Fibroblast of villous mesenchyme (primary cell): ENCODE measurements at places on chromosomes 2 and 18. TPM values are rescaled to one million over a fixed set of nuclear protein-coding genes. Genes with fewer than 3 reads are reported as not detected.

Gene EMILIN2
- 16.4 and 24.8 TPM in 2 replicates for total RNA-seq

Gene PLGLB1
- total RNA-seq = 0.32 and 3.0 TPM in 2 replicates

Gene KLHL41
- 0.32 and 0.43 TPM in 2 replicates for total RNA-seq

Gene FEV
- total RNA-seq = not detected in 2 replicates

Gene SAG
- total RNA-seq = not detected in 2 replicates

Gene RGPD3
- 0.32 and 0.43 TPM in 2 replicates for total RNA-seq

Gene MREG
- 1.3 and 4.3 TPM in 2 replicates for total RNA-seq

Gene ACADL
- total RNA-seq = not detected in 2 replicates

Gene ATOH8
- 6.8 and 9.1 TPM in 2 replicates for total RNA-seq

GRCh38 chr2:158232476-158232875 lies 130.8 kb downstream of the UPP2 start:
- DNase-seq = peak; percentile 5

GRCh38 chr2:120312860-120313694 lies 32.9 kb upstream of the INHBB start:
- peak; percentile 84 for DNase-seq

DNA sequence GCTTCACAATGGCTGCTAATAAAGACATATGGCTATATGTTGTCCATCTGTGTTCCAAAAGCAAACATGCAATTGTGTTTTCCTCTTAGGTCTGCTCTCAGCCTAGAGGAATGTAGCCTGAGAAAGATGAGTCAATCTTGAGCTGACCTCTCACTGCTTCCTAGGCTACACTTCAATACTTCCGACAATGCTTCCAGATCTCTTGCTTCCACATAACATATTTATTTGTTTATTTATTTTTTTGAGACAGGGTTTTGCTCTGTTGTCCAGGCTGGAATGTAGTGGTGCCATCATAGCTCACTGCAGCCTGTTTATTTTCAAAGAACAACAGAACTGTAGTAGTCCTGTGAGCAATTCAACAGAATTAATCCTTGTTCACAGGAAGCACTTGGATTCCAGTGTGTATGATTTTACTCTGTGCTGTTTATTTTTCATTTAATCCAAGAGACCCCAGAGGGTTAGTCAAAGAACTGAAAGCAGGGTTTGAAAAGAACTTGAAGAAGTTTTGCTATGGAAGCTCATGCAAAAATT lies 437.9 kb downstream of the TXNL1 start:
- peak; percentile 33 for DNase-seq

DNA sequence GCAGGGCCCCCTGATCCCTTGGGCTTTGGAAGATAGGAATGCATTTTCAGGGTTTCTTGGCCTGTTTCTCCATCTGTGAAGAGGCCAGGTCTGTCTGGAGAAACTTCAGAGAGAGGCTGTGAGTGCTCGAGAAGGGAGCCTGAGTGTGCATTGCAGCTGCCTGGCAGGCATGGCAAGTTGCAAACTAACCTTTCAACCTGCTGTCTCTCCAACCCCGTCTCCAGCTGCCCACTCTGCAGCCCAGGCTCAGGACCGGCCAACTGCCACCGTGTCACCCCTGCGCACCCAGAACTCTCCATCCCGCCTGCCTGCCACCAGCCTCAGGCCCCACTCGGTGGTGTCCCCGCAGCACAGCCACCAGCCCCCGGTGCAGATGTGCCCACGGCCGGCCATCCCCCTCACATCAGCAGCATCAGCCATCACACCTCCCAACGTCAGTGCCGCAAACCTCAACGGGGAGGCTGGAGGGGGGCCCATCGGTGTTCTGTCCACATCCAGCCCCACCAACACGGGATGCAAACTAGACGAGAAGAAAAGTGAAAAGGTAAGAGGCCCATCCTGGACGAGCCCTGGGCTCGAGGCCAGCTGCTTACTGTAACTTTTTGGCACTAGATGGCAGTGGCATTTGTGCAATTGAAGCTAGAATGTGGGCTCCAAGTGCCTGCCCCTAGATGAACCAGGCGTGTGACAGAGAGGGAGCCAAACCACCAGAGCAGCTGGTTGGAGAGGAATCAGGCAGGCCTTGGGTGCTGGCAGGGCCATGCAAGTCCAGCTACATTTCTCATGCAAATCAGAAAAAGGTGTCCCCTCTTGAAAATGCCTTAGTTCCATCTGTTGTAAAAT lies 164.6 kb downstream of the SEPTIN10 start:
- no peak for DNase-seq

DNA sequence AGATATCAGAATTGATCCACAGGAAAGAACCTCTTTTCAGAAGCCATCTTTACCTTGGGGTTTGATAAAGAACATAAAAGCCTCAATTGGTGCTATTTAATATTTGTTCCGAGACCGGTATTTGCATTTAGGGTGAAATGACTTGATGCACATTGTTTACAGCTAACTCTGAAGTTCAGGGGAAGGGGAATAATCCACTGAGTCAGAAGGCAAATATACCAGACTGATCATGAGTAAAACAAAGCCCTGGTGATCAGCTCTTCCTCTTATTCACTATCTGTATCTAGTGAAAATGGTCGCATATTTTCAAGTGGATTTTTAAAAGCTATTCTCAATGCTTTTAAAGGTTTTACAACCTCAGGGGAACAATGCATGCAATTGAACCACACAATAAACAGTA lies 53.0 kb upstream of the ATP8B1 start:
- DNase-seq = no peak

- DNase-seq = no peak
Observed at GRCh38 chr2:219901155-219901554, 273.7 kb downstream of the SLC4A3 start.

DNA sequence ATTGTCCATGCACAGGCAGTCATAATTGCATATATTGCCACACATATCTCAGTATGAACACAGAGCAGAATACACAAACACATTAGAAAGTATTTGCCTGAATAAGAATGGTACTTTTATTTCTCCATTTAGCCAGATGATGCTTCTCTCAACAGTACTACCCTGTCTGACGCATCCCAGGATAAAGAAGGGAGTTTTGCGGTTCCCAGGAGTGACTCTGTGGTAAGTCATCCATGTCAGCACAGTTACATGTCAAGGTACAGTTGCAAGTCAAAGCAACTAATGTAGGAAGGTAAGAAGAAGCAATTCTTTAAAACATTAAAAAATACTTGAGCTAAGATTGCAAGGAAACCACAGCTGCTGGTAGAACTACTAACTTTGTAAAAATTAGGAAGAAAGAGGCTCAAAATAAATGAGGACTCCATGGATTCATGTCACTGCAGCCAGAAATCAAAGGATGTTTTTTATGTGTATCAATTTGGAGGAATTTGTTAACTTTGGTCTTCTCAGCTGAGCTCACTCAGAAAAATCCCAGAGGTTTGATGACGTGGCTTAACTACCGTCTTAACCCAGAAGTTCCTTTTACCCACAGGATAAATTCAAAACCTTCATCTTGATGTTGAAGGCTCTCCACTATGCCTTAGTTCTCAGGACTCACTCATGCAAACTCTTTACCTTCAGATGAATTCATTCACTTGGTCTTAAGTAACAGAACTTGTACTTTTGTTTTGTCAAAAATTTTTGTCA lies 130.3 kb downstream of the ARHGAP28 start:
- no peak for DNase-seq

GRCh38 chr18:8615397-8616027 lies 6.3 kb downstream of the RAB12 start:
- DNase-seq = peak; percentile 95

GRCh38 chr2:100365434-100365833 lies 43.1 kb upstream of the LONRF2 start:
- peak; percentile 70 for DNase-seq

DNA sequence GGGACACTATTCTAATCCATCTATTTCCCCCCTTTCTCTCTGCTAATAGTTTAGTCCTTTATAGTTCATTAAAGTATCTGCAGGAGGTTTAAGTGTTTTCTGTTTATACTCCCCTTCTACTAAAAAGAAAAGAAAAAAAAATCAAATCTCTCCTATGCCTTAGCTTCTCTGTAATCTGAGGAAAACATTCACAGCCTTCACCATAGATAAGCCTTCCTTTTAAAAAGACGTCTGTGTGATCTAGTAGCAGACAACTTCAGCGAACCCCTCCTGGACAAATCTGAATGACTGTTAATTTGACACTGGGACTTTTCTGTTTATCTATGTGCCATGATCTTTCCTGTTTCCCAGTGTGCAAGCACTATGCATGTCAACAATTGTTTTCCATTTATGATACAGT lies 70.4 kb upstream of the CDH19 start:
- DNase-seq = no peak

- DNase-seq = no peak
Observed at GRCh38 chr18:32454593-32454992, 16.1 kb downstream of the GAREM1 start.

DNA sequence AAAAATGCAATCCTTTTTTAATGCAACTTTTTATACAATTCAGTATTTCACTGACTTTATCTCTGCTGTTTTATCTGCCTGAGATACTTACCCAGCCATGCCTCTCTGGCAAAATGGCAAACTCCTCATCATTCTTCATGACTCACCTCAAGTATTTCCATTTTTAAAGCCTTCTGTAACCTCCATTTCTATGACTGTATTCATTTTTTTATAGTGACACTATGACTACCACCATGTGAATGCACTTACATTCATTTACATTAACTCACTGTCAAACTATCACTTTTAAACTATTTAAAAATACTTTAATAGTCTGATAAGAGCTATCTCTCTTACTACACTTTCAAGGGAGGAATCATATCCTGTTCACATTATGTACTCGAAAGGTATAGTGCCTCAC lies 99.4 kb upstream of the SCN7A start:
- DNase-seq = peak; percentile 2

- DNase-seq = peak; percentile 72
Observed at GRCh38 chr2:156430980-156431358, 5.2 kb upstream of the GPD2 start.

- DNase-seq = no peak
Observed at GRCh38 chr18:79026491-79026890, 42.7 kb upstream of the ATP9B start.

GRCh38 chr18:26457611-26458353 lies 90.6 kb downstream of the KCTD1 start:
- DNase-seq = no peak

GRCh38 chr2:56565143-56565542 lies 381.4 kb downstream of the CCDC85A start:
- peak; percentile 55 for DNase-seq

DNA sequence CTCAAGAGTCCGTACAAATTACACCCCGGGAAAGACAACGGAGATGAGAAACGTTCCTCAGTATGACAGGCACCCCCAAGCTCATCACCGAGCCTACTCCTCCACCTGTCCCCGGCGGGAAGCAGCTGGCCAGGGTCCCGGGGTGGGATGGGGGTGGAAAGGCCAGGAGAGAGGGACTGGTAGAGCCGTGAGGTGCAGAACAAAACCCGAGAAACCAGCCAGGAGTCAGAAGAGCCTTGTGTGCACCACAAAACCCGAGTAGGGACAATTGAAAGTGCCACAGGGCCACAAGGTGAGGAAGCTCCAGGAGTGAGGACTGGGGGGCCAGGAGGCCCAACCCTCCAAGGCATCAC lies 75.5 kb upstream of the SALL3 start:
- no peak for DNase-seq

GRCh38 chr18:12011957-12012549 lies 30.7 kb downstream of the IMPA2 start:
- peak; percentile 38 for DNase-seq

DNA sequence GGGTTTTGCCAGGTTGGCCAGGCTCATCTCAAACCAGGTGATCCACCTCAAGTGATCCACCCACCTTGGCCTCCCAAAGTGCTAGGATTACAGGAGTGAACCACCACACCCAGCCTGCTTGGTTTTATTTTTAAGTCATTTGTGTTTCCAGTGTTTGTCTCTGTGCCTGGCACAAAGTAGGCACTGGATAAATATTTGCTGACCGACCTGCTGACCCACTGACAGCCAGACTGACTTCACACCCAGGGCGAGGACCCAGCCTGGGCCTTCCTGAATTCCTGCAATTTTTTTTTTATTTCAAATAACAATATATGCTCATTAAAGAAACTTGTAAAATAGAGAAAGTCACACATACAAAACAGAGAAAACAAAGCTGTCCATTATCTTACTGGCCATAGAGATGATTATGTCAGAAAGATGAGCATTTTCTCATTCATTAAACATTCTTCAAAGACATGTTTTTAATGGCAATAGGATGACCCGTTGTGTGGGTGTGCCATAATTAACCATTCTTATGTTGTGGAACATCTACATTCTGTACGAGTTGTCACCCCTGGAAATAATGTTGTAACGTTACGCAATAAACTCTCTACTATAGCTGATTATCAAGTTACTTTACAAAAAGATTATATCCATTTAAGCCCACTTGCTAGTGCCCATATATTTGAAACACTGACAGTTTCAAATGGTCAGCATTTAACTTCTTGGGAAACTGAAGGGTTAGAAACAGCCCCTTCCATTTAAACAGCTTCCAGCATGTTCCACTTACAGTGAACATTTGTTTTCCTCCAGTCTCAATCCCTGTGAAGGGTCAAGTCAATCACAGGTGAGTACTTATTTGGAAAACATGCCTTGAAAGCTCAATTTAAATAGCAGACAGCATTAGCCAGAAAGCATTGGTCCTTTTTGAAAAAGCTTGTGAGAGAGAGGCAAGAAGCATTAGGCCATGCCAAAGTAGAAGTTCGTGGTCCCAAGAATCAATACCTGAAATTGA lies 25.7 kb upstream of the GATA6 start:
- DNase-seq = no peak

GRCh38 chr18:11908182-11909060 lies at the start of gene MPPE1:
Gene MPPE1, minus strand, starts transcription at chr18:11908317. Its CDS starts 11,053 bp downstream, at chr18:11897264.
- DNase-seq = peak; percentile 87

- DNase-seq = no peak
Observed at GRCh38 chr2:30504731-30505130, 57.7 kb downstream of the LCLAT1 start.

DNA sequence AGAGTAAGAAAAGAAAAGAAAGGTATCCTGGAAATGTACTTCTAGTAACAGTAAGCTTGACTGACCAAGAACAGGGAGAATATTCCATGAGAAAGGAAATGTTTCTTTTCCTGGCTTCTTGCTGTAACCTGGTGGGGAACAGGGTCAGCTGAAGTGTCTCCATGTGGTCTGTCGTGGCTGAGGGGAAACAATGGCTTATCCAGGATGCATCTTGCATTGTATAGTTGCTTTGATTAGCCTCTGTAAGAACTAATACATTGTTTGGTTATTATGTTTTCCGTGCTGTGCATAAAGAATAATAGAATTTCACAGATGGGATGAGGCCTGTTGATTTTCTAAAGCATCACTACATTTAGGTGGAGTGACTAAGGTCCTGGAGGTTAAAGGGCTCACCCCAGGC lies 4.9 kb downstream of the CREG2 start:
- no peak for DNase-seq

DNA sequence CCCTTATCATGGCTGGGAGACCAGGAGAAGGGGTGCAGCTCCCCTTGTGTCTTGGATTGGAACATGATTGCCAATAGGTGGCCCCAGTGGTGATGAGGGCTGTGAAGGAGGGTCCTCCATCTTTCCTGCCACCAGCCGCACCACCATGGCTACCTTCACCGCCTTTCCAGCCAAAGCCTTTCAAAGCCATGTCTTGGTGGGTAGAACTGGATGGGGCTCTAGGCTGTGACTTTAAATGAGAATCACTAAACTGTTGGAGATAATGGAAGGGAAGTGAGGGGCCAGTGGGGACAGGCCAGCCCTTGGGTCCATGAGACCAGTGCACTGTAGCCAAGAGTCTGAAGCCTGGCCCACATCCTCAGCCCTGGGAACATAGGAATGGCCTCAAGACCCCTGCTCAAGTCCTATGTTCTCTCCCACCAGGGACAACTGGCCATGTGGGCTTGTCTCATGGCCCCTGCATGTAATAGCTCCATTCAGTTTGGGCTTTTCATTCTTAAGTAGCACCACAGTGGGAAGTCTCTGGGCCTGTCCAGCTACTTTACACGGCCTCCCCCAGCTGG lies 345.7 kb downstream of the DYSF start:
- no peak for DNase-seq

GRCh38 chr2:173064151-173064805 lies 11.4 kb upstream of the MAP3K20 start:
- DNase-seq = peak; percentile 71
